Muscle of leg (tissue), 16 donors: ENCODE measurements at places on chromosomes 4 and X.
A peak's percentile ranks its signal among the peaks of the same experiment; 100 is the strongest.

GRCh38 chr4:25001509-25001908 is 29.2 kb downstream of the LGI2 start:
- DNase-seq: no peak
- H3K4me3 ChIP-seq: no peak overlapping the region
- H3K36me3 ChIP-seq: no peaks in the 10 kb centered on the region
- H3K4me1 ChIP-seq: peaks cover 12% of the 10 kb centered on the region
- no peaks in the 10 kb centered on the region for H3K27me3 ChIP-seq

DNA sequence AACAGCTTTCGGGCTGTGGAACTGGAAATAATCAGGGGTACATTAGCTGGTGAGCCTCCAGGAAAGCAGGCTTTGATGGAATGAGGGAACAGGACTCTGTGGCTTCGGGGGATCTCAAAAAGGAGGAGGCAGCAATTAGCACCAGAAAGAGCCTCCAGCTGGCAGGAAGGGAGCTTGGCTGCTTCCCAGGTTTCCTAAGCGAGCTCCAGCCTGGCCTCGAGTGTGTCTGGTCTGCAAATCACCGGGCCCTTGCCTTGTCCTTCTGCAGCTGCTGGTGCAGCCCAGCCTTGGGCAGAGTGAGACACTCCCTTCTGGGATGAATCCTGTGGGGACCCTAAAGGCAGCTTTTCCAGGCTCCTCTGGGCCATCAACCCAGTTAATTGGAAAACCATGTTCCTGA is 10.7 kb upstream of the PDHA1 start:
- peaks cover 3% of the 10 kb centered on the region for H3K27me3 ChIP-seq
- peak overlapping the region; percentile 57 for H3K27ac ChIP-seq
- H3K36me3 ChIP-seq: no peaks in the 10 kb centered on the region
- no peak overlapping the region for H3K4me3 ChIP-seq
- DNase-seq: peak; percentile 89

- no peaks in the 10 kb centered on the region for H3K27me3 ChIP-seq
- no peak overlapping the region for H3K4me3 ChIP-seq
These were observed 73.9 kb downstream of the IRF2 start for GRCh38 chr4:184400375-184400870.

GRCh38 chr4:158356301-158356700 is 146.0 kb downstream of the TMEM144 start:
- no peaks in the 10 kb centered on the region for H3K36me3 ChIP-seq
- no peaks in the 10 kb centered on the region for H3K27me3 ChIP-seq
- no peak overlapping the region for H3K27ac ChIP-seq
- DNase-seq: no peak
- no peaks in the 10 kb centered on the region for H3K4me1 ChIP-seq

DNA sequence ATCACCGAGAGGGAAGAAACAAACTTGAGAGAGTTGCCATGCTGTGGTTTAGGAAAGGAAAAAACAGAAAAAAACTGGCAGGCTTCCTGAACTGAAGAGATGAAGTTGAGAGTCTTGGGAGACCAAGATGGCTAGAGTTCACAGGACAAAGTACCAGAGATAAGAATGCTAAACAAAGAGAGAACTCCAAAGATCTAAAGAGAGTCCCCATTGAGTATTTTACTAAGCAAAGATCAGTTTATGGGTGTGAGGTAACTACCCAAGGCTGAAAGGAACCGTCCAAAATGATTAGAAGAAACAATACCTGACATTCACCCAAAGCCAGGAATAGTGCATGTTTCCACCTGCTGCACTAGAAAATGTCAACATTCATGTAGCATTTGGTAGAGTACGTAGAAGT is 21.8 kb upstream of the COX7B2 start:
- H3K27ac ChIP-seq: no peak overlapping the region
- H3K36me3 ChIP-seq: no peaks in the 10 kb centered on the region
- H3K4me1 ChIP-seq: no peaks in the 10 kb centered on the region

GRCh38 chr4:76850010-76850441 is 47.9 kb downstream of the SOWAHB start:
- no peaks in the 10 kb centered on the region for H3K27me3 ChIP-seq
- H3K36me3 ChIP-seq: no peaks in the 10 kb centered on the region
- no peak overlapping the region for H3K27ac ChIP-seq
- no peaks in the 10 kb centered on the region for H3K4me1 ChIP-seq

- no peaks in the 10 kb centered on the region for H3K27me3 ChIP-seq
- H3K36me3 ChIP-seq: no peaks in the 10 kb centered on the region
- no peak for DNase-seq
- no peak overlapping the region for H3K27ac ChIP-seq
- H3K4me3 ChIP-seq: no peak overlapping the region
These were observed 75.1 kb downstream of the TENM3 start for GRCh38 chr4:182318256-182318655.

DNA sequence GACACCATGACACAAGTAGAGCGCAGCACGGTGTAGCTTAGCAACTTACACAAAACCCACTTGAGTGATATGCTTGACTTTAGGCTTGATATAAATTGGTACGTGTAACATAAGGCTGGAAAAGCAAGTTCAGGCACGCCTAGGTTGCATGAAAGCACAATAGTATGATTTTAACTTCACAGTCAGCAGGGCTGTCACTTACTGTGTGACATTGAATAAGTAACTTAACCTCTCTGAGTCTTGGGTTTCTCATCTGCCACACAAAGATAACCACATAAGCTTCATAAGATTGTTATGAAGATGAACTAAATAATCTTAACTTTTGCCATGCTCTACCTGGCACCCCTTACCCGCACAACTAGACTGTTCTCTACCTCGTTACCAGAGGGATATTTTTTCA is 9.5 kb downstream of the SRD5A3 start:
- H3K27me3 ChIP-seq: no peaks in the 10 kb centered on the region
- peaks cover 8% of the 10 kb centered on the region for H3K36me3 ChIP-seq
- DNase-seq: no peak
- no peak overlapping the region for H3K4me3 ChIP-seq
- no peaks in the 10 kb centered on the region for H3K4me1 ChIP-seq
- H3K27ac ChIP-seq: no peak overlapping the region

- H3K27me3 ChIP-seq: peaks cover 4% of the 10 kb centered on the region
- H3K4me3 ChIP-seq: no peak overlapping the region
- DNase-seq: peak; percentile 94
- H3K27ac ChIP-seq: no peak overlapping the region
These were observed 205.1 kb downstream of the AWAT2 start for GRCh38 chrX:69844636-69845035.

- no peak overlapping the region for H3K4me3 ChIP-seq
- H3K4me1 ChIP-seq: no peaks in the 10 kb centered on the region
- no peak overlapping the region for H3K27ac ChIP-seq
- H3K36me3 ChIP-seq: no peaks in the 10 kb centered on the region
- H3K27me3 ChIP-seq: no peaks in the 10 kb centered on the region
- no peak for DNase-seq
These were observed 9.7 kb downstream of the TSPAN7 start for GRCh38 chrX:38571058-38571457.

DNA sequence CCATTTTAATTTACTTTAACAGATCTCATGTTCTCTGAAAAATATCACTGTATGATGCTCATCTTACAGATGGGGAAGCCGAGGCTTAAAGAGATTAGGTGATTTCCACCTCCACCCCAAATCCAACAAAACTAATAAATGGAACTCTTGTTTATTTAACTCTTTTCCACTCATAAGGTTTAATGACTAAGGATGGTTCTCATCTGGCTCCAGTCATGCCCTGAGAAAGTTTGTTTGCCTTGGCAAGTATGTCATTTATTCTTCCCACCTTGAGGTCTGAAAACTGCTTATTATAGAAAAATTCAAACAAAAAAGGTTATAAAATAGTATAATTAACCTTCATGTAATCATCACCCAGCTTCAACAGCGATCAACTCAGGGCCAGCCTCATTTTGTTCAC is 56.3 kb downstream of the PPEF2 start:
- no peak overlapping the region for H3K4me3 ChIP-seq
- DNase-seq: no peak
- no peaks in the 10 kb centered on the region for H3K27me3 ChIP-seq
- H3K27ac ChIP-seq: no peak overlapping the region

GRCh38 chr4:106806158-106806797 is 229.8 kb downstream of the DKK2 start:
- no peak overlapping the region for H3K27ac ChIP-seq
- H3K36me3 ChIP-seq: no peaks in the 10 kb centered on the region
- H3K4me3 ChIP-seq: no peak overlapping the region
- DNase-seq: no peak
- H3K27me3 ChIP-seq: no peaks in the 10 kb centered on the region

GRCh38 chrX:99603091-99603814 is 806.8 kb downstream of the PCDH19 start:
- H3K4me1 ChIP-seq: no peaks in the 10 kb centered on the region
- H3K27me3 ChIP-seq: peaks cover 2% of the 10 kb centered on the region
- no peak for DNase-seq
- H3K36me3 ChIP-seq: no peaks in the 10 kb centered on the region
- H3K27ac ChIP-seq: no peak overlapping the region

GRCh38 chrX:10166731-10167151 is 10.0 kb downstream of the CLCN4 start:
- H3K4me3 ChIP-seq: no peak overlapping the region
- peak; percentile 62 for DNase-seq
- H3K27me3 ChIP-seq: peaks cover 28% of the 10 kb centered on the region
- H3K4me1 ChIP-seq: peaks cover 5% of the 10 kb centered on the region
- no peak overlapping the region for H3K27ac ChIP-seq

- H3K27ac ChIP-seq: peak overlapping the region; percentile 23
- DNase-seq: peak; percentile 10
- no peaks in the 10 kb centered on the region for H3K27me3 ChIP-seq
These were observed 48.8 kb upstream of the PGRMC1 start for GRCh38 chrX:119187298-119187697.

DNA sequence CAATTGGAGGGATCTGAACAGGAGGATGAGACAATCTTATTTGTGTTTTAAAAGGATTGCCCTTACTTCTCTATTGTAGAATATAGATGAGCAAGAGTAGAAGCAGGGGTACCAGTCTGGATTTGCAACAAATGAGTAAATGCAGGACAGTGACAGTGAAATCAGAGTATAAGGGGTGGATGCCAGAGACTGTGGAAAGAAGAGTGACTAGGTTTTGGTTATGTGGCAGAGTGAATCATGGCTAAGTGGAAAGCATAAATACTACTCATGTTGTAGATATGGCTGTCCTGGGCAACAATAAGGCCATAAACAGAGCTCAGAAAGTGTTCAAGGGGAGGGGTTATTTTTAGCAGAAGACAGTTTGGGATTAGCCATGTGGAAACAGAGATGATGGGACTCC is 6.0 kb upstream of the VSIG4 start:
- H3K4me1 ChIP-seq: no peaks in the 10 kb centered on the region
- no peaks in the 10 kb centered on the region for H3K36me3 ChIP-seq
- H3K27ac ChIP-seq: no peak overlapping the region
- DNase-seq: no peak

- peak; percentile 43 for DNase-seq
- H3K4me3 ChIP-seq: peak overlapping the region; percentile 47
- no peak overlapping the region for H3K27ac ChIP-seq
- peaks cover 6% of the 10 kb centered on the region for H3K4me1 ChIP-seq
- H3K36me3 ChIP-seq: no peaks in the 10 kb centered on the region
These were observed 106.5 kb upstream of the STOX2 start for GRCh38 chr4:183798301-183799253.

DNA sequence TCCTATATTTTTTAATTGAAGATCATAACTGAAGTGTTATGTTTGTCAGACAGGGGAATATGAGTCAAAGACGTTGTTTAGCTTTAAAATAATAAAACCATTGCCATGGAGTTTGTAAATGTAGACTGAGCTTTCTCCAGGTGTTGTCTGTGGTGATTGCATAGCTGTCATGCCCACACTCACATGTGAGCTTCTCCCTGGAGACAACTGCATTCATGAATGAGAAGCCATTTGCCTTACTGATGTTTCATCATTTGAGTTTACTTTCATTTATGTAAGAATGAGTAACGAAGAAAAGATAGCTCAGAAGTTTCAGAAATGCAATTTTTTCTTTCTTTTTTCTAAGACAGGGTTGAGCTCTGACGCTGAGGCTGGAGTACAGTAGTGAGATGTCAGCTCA is 339.1 kb downstream of the GALNTL6 start:
- no peak overlapping the region for H3K27ac ChIP-seq
- H3K4me1 ChIP-seq: no peaks in the 10 kb centered on the region
- no peak for DNase-seq
- no peaks in the 10 kb centered on the region for H3K36me3 ChIP-seq

GRCh38 chrX:39677978-39678791 is 419.6 kb downstream of the BCOR start:
- no peaks in the 10 kb centered on the region for H3K36me3 ChIP-seq
- H3K27ac ChIP-seq: no peak overlapping the region
- no peak for DNase-seq
- H3K4me1 ChIP-seq: peaks cover 16% of the 10 kb centered on the region
- no peak overlapping the region for H3K4me3 ChIP-seq

DNA sequence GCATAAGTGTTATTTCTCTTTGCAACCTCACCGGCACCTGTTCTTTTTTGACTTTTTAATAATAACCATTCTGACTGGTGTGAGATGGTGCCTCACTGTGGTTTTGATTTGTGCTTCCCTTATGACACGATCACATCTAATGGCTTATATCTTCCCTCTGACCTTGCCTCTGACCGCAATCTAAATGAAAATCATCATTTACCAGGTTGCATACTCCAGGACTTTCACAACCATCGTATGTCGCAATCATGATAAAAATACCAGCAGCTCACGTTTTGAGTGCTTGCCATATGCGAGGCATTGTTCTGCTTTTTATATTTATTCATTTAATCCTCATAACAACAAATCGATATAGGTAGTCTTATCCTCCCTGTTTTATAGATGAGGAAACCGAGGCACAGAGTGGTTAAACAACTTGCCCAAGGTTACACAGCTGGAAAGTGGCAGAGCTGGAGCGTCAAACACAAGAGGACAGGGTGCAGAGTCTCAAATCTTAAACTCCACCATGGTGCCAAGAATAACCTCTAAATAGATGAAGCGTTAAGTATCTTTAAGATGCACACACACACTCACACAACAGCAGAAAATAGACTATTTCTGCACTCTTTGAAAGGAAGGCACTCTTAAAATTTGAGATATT is 102.2 kb downstream of the SEL1L3 start:
- H3K4me1 ChIP-seq: no peaks in the 10 kb centered on the region
- no peak overlapping the region for H3K4me3 ChIP-seq
- DNase-seq: no peak

DNA sequence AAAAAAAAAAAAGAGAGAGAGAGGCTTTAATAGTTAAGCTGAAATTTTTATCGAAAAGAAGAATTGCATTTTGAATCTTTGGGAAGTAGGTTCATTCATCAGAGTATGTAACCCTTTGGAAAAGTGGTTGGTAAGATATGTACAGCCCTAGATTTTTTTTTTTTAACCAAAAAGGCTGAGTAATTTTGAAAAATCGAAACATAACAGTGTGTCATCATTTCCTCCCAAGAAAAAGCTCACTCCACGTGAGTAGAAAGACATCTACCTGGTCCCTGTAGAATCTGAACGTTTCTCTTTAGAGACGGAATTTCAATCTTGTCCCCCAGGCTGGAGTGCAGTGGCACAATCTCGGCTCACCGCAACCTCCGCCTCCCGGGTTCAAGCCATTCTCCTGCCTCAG is 16.2 kb downstream of the SHOX start:
- no peak overlapping the region for H3K4me3 ChIP-seq
- H3K36me3 ChIP-seq: no peaks in the 10 kb centered on the region
- peaks cover 13% of the 10 kb centered on the region for H3K4me1 ChIP-seq

- no peak overlapping the region for H3K27ac ChIP-seq
- no peak for DNase-seq
These were observed 48.5 kb upstream of the GPRIN3 start for GRCh38 chr4:89356086-89356485.
